Naive B cell (primary cell): ENCODE measurements at places on chromosomes 12 and 14.

- no peak for DNase-seq
These were observed 896.4 kb downstream of the BCL11B start for GRCh38 chr14:98375566-98375965.

DNA sequence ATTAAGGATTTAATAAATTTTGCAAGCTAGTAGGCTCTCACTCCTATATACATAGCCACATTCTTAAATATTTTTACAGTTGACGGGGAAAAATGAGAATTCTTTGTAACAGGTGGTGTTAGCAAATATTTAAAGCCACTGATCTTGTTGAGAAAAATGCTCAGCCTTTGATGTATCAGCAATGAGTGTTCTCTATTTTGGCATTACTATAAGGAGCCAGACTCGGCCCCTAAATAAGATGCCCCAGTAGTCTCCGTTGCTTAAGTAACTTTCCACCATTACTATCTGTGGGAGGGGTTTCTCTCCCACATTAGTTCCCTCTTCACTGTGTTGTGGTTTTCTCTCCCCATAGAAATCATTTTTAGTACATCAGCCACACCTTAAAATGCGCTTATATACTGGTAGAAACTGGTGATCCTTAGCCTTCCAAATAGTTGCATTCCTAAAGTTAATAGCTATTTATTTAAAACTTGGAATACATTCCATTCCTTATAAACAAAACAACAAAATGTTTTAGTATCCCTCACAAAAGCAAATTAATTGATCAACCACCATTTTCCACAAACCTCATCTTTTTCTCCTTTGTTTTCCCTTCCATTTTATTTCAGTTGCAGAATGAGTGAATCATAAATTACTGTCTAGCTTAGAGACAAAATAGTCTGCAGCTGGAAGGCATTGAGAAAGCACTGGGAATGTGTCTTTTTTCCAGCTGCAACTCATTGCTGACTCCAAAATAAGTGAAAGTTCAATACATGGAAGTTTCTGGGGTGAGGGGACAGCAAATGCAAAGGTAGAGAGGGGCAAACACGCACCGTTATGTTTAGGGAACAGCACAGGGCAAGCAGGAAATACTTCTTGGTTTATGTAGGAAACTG lies 84.7 kb upstream of the FERMT2 start:
- DNase-seq: no peak

- no peak for DNase-seq
These were observed 6.3 kb upstream of the NANOGNB start for GRCh38 chr12:7758766-7759140.

DNA sequence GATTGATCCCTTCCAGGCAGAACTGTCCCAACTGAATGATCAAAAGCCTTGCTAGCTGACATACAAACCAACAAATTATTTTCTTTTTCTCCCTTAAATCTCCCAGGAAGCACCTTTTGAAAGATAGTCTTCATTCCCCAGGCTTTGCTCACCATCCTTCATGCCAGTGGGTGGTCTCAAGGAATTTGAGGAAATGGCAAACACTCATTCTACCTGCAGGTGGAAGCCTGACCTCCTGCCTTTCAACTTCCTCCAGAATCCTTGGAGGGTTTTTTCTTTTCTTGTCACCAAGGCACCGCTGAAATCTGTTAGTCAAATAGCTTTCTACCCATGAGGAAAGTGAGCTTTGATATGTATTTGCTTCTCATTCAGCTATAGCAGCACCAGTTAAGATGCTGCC lies 128.5 kb downstream of the WIF1 start:
- DNase-seq: no peak

DNA sequence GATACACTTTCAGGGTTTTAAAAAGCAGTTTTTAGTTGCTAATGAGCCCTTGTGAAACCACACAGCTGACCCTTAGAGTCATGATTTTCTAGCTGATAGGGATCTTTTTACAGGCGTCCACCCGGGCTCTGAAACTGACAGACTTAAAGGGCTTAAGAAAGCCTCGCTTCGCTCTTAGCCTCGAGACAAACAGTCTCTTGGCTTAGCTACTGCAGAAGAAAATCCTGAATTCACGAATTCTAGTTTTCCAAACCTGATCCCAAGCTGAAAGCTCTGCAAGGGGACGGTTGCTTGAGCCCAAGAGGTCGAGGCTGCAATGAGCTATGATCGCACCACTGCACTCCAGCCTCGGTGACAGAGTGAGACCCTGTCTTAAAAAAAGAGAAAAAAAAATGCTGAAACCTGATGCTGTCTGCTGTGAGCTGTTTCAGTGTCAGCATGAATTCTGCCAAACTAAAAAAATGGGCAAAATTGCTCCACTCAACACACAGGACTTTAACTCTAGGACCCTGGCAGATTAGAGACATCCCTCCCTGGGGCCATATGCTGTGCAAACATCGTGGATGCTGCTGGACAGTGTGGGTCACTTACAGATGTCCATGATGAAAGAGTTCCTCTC lies 3.1 kb upstream of the HPD start:
- DNase-seq: no peak

DNA sequence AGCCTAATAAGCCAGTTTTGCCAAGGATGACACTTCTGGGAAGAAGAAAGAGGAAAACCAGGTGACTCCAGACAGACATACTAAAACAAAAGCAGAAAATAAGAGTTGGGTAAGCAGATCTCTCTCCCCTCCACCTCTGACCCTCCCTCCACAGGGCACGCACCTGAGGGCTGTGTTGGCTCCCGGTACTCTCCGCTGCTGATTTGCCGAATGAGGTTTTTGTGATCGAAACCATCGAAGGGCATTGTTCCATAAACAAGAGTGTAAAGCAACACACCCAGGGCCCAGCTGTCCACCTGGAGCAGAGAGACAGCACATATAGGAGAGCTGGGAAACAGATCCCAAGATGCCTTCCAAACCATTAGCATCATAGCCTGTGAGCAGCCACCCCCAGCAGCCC lies 68.1 kb downstream of the NUAK1 start:
- no peak for DNase-seq

GRCh38 chr12:44126806-44127205 lies 290.9 kb downstream of the TMEM117 start:
- DNase-seq: no peak

GRCh38 chr14:91369628-91370445 lies 47.8 kb downstream of the CCDC88C start:
- no peak for DNase-seq

DNA sequence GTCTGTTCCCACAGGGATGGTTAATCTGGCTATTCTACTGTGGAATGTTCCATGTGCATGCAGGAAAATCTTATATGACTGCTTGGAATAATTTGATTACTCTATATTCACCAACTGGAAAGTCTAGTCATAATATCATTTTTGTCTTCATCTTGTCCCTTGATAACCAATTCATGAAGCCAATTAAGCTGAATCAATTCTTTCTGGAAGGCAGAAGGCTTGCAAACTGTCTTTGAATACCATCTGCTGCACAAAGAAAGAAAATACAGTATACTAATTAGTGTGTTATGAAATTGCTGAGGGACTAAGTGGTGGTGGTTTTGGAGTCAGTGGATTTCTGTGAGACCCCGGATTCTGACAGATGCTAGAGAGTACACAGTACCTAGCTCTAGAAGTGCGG lies 546.5 kb upstream of the MIS18BP1 start:
- DNase-seq: no peak

DNA sequence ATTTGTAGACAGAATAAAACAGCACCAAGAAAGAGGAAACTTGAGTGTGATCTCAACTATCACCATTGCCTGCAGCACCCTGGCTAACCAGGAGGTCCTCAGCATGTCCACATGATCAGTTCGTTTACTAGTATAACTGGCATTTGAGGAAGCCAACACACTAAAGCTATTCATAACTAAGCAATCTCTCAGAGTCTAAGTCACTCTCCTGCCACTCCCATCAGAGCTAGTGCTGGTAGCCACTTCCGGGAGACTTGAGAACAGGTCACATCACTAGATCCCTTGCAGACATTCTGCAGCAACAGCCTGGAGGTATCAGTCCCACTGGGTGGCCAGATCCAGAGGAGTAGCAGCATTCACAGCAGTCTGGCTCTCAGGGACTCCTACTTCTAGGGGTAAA lies 352.9 kb upstream of the OR4E1 start:
- DNase-seq: no peak

- no peak for DNase-seq
These were observed 141.0 kb upstream of the OVCH1 start for GRCh38 chr12:29638528-29638927.

DNA sequence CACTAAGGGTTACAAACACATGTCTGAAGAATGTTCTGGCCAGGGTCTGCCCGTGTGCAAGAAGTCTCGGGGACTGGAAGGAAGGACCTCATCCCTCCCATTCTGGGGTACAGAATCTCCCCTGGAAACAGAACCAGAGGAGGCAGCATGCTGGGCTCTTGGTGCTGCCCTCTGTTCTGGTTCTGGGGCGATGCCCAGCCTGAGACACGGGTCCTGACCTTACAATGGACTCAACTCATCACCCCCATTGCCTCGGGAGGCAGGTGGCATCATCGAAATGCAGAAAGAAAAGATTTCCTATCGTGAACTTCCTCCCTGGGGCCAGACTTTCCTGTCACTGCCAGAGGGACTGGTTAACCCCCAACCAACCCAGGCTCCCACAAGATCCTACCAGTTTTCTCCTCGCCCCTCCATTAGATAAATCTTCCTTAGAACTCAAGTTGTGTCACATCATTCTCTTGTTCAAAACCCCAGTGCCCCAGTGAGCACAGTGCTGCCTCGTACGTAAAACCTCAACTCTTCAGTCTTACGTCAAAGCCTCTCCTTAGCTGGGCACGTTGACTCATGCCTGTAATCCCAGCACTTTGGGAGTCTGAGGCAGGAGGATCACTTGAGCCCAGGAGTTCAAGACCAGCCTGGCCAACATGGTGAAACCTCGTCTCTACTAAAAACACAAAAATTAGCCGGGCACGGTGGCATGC lies 52.1 kb downstream of the PSMA6 start:
- DNase-seq: no peak

DNA sequence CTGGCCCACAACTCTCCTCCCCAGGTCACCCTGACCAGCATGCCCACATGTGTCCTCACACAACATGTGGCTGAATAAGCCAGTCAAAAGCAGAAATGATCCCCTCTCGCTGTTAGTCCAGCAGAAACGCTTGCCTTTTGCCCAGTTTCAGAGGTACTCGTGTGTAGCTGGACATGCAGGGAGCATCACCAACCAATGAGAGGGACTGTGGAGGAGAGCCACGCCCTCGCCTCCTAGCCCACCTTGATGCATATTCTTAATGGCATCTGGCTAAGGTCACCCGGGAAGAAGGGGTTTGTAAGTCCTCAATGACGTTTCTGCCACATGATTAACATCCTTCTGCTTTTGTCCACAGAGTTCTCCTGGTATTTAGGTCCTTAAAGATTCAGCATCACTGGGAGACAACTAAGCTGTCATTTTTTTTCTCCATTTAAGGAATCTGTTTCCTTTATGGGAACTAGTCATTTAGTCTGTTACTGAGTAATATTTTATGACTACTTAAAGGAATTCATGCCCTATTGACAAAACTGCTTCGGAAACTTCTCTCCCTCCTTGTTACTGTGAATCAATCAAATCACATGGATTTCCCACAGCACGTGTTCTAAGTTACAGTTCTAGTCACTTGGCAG lies 134.0 kb downstream of the GCH1 start:
- DNase-seq: no peak

DNA sequence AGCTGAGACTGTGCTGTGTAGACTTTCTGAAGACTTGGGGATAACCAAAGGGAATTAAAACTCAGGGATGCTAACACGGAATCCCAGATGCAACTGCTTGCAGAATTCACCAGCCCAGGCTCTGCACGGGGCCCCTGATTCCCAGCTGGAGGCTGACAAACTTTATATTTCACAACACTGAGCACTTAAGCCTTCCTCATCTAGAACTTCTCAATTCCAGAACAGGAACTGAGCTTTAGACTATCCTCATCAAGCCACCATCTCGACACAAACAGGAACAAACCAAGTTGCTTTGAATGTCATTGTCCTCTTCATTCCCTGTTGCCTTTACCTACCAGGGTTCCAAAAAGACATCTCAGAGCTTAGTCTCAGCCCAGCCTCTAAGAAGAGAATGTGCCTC lies 22.2 kb downstream of the CCDC63 start:
- no peak for DNase-seq

GRCh38 chr12:92649511-92650227 lies 53.1 kb upstream of the PLEKHG7 start:
- DNase-seq: peak; percentile 53

DNA sequence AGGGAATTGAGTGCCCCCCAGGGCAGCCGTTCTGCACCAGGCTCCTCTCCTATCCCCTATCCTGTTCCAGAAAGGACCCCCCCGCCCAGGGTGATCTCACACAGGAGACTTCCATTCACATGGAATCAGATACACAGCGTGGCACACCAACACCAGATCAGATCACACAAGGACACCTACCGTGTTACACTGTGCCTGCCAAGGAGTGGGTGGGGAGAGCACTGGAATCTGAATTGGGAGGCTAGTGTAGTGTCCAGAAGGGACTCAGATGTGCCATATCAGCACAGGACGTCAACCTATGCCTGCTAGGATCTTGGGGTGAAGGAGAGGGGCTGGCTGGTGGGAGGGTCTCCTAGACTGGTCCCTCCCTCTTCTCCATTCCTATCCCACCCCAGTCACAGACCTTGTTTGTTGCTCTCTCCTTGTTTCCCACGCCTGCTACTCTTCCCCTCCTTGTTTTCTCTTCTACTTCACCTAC lies 2.3 kb downstream of the PTMS start:
- DNase-seq: no peak

DNA sequence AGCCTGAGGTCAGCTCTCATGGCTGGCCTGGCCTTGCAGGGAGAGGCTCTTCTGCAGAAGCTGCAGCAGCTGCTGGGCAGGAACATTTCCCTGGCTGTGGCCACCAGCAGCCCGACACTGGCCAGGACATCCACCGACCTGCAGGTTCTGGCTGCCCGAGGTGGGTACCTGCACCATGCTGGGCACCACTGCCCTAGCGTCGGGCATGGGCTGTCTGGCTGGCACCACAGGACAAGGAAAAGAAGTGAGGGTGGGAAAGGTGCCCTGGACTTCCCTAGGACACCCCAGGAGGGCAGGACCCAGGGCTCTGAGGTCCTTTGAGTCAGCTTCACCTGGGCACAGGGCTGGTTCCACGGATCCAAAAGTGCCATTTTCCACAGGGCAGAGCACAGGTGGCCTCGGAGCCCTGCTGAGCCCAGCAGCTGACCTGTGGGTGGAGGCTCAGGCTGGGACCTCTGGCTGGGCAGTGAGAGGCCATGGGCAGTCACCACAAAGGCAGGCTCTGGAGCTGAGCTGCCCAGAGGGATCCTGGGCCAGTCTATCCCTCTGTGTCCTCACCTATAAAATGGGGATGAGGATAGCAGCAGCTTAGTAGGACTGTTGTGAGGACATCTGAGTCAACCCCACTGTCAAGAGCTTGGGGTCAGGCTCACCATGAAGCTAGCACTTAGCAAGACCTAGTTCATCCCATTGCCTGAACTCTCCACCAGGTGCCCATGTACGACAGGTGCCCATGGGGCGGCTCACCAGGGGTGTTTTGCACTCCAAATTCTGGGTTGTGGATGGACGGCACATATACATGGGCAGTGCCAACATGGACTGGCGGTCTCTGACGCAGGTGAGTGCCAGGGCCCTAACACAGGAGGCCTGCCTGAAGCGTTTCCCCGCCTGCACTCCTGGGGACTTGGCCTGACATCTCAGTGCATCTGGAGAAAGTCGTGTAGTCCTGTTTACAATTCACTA lies 4.9 kb downstream of the PLD4 start:
- DNase-seq: no peak
